ENCODE measurements at places on chromosomes 3 and 15. TPM values are rescaled to one million over a fixed set of nuclear protein-coding genes. Genes with fewer than 3 reads are reported as not detected.

SLC12A6 gene
- 12.3 TPM for total RNA-seq

NRROS gene
- 0.30 TPM for total RNA-seq

CEP19 gene
- 2.5 TPM for total RNA-seq

MUC13 gene
- not detected for total RNA-seq

Measured in smooth muscle cell of the umbilical artery (primary cell).